ENCODE measurements at places on chromosomes 5 and 9. TPM values are rescaled to one million over a fixed set of nuclear protein-coding genes. Genes with fewer than 3 reads are reported as not detected.

DNA sequence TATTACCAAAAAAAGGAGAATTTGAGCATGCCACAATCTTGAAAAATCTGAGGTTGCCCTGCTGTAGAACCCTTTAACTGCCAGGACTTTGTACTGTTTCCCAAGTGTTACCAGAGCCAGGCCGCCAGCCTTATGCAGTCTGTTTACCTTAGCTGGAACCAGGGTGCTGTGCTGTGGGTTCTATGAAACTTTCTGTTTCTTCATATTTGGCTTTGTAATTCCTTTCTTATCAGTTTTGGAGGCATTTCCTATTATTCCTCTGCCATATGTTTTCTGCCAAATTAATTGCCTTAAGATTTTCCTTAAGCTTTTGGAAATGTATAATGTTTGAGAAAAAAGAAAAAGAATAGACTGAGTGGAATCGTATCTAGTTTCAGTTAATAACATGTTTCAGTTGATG is 2.1 kb downstream of the S1PR3 start:
- DNase-seq = peak; percentile 52

- DNase-seq = no peak
Observed at GRCh38 chr5:154421868-154422267, 23.9 kb upstream of the SAP30L start.

DNA sequence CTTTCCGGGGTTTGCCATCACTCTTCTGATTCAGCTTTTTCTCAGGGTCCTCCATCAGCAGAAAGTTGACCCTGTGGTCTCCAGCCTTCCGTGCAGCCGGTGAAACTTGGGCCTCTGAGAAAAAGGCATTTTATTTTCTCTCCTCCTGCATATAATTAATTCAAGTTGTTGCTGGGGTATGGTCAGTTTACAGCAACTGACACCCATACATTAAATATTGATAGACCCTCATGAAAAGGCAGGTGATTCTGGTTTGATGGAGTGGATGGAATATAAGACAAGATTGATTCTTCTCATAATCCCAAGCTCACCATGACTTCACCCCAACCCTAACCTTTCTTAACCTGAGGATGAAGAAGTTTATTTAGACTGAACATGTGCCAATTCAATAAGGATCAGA is at the start of gene GRXCR2:
TSS of gene GRXCR2 (minus strand) at position 101 of the 400 bp plus-strand sequence. CDS start at position 55, 46 bp downstream.
- DNase-seq = no peak

GRCh38 chr9:82454509-82455190 is 466.1 kb downstream of the SPATA31D1 start:
- peak; percentile 62 for DNase-seq

DNA sequence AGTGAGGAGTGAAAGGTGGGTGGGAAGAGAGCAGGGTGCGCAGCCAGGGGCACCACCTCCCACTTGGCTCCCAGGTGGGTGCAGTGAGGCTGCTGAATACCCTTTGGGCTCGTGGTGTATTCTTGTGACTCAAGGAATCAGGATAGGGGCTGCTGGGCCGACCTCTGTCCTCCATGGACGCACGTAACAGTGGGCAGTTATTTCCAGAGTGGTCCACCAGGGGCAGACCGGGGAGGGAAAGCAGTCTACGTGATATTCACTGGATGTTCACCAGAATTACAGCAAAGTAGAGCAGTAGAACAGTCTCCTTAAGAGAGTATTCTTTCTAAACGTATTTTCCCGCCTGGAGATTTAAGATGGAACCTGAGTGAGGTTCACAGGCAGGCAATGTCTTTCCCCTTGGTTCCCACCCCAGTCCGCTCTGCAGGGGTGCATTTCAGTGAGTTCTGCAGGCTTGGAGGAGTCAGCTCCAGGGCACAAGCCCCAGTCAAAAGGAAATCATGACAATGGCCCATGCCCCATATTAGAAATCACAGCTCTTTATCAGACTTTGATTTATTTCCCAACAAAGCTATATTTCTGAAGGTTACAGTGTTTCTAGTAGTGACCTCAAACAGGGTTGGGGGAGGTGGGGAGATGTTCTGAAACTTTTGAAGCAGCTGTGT is 88.7 kb downstream of the SYK start:
- DNase-seq = no peak

DNA sequence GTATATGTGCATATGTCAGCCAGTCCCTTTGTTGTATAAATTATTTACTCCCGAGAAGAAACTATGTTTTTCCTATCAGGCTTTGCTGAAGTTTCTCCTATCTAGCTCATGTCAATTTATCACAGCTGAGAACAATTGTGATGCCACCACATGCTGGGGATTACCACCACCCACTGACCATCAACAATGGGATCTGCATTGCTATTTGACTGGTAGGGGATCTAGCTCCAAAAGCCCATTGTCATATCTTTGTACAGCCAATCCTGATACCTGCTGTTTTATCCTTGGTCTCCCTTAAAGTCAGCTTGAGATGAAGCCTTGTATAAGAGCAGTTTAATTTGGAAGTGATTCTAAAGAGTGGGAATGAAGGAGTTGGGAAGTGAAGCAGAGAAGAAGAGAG is 53.9 kb upstream of the KCNN2 start:
- no peak for DNase-seq

DNA sequence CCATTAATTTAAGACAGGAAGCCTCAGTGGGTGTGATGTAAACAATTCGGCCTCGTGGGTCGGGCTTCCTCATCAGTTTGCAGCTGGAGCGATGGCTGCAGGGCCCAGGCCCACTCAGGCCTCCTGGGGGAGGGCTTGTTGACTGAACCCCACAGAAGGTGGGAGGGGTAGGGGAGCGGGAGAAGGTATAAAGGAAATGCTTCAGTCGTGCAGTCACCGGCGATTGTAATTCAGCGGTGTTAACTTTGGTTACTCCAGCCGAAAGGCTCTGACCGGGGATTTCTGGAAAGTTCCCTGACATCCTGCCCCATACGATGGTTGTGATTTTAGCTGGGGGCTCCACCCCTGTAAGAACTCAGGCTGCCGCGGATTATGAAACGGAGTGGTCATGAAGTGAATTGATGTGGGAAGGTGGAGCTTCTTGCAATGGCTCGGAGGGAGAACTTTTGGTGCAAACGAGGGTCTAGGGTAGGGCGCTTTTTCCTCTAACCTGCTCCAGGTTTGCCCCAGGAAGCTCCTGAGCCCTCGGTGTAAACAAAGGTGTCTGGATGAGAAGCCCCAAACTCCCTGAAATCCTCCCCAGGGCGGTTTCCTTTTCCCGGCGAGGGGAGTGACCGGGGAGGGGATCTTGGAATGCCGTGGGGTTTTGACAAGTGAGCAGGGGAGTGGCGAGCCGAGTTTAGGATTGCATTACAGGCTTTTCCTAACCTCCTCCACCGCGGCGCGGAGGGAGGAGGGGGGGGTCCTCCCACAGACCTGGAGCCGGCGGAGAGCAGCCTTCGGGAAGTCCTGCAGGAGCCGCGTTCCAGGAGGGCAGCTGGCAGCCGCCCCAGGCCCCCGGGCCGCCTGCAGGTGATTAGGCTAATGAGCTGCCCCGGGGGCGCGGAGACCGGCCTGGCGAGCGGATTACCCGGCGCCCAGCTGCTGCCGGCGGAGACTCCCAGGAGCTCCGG is 215.5 kb downstream of the PDZD2 start:
- DNase-seq = no peak

- DNase-seq = no peak
Observed at GRCh38 chr5:40436535-40437237, 243.0 kb upstream of the PTGER4 start.

DNA sequence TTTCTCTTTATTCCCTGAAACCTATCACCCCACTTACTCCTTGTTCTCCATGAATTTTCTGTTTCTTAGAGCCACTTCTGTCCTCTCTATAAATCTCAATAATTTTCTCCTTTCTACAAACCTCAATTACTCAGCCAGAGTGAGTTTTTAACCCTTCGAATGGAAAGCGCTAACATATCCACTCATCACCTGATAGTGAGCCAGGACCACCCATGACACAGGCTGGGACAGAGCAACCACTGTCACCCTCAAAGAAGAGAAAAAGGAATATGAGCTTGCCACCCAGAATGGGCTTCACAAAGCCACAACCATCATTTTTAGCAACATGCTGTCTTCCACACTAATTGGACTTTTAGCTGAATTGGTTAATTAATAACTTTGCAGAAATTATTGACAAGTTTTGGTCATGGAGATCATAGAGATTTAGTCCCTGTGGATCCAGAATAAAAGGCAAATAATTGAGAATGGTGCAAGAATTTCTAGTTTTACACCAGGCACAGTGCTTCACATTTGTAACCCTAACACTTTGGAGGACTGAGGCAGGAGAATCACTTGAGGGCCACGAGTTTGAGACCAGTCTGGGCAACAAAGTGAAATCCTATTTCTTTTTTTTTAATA is 32.1 kb upstream of the SELENOP start:
- no peak for DNase-seq

GRCh38 chr9:91741522-91741921 is 208.5 kb downstream of the ROR2 start:
- DNase-seq = no peak

DNA sequence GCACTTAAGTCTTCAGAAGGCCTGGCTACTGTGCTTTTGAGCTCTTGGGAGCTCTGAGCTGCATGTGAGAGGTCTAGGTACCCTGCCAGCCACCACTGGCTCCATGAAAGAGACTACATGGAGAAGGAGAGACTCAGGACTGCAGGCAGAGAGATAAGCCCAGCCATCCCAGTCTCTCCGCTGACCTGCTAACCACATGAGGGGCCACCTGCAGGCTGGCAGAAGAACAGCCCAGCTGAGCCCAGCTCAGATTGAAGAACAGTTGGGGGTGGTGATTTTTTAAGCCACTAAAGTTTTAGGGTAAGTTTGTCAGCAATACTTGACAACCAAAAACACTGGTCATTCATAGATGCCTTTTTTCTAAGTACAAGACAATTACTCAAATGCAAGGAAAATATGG is 205.0 kb upstream of the PRDM9 start:
- DNase-seq = no peak

IL12B gene
- not detected for total RNA-seq

- DNase-seq = no peak
Observed at GRCh38 chr9:16768816-16769215, 101.7 kb downstream of the BNC2 start.

PCDHA1 gene
- not detected for total RNA-seq

GRCh38 chr5:127294829-127295228 is 4.2 kb downstream of the MEGF10 start:
- DNase-seq = no peak

DNA sequence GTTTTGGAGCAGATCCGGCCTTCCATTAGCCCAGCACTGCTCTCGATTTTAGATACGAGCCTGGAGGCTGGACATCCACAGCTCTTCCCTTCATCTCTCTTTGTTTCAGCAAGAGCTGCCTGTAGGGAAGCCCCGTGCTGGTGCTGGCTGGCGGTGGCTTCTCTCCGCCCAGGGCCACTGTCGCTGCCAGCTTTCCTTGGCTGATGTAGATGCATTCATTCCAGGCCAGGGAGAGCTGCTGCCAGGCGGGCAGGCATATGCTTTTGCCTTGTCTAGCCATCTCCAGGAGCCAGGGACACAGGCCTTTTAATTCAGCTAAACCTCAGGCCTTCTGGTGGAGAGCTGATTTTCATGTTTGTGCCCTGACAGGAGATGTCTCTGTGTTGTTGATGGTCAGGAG is 409.3 kb upstream of the CLINT1 start:
- DNase-seq = no peak

GRCh38 chr5:53323943-53324642 is 156.3 kb upstream of the FST start:
- DNase-seq = no peak

TSSK1B gene
- total RNA-seq = not detected

DNA sequence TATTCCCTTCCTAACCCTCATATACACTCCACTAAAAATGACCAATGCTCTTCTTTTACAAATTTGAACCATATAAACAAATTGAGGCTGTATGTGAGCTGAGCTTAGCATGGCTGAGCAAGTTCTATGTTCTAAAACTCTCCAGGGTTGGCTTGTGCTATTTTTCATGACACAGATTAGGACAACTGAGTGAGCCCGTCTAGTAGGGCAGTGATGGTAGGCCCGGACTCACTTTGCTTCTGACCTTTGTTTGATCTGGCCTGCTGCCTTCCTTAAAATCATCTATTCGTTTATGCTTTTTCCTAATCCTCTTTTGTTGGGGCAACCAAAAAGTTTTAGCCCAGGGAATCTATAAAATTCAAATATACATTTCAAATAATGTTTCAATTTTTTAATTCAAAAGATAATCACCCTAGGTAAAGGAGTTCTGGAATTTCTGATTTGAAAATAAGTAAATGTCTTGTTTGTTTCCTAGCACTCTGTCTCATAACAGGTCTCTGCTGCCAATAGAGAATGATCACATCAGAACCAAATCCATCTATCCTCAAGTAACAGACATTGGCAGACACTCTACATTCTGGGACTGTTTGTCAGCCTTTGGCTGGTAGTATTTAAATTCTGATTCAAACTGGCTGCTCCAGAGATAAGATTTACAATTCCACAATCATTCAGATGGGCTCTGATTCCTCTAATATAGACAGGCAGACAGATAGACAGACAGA is 217.0 kb upstream of the TARS1 start:
- no peak for DNase-seq

OR1J2 gene
- total RNA-seq = not detected

- no peak for DNase-seq
Observed at GRCh38 chr5:125554355-125554754, 807.9 kb upstream of the ZNF608 start.

Data from left lobe of liver (tissue), 2 donors.